DMS153 (cell line): ENCODE measurements at places on chromosomes 6 and 20.

GRCh38 chr6:82040405-82041221 is 206.9 kb downstream of the IBTK start:
- peak; percentile 34 for DNase-seq

DNA sequence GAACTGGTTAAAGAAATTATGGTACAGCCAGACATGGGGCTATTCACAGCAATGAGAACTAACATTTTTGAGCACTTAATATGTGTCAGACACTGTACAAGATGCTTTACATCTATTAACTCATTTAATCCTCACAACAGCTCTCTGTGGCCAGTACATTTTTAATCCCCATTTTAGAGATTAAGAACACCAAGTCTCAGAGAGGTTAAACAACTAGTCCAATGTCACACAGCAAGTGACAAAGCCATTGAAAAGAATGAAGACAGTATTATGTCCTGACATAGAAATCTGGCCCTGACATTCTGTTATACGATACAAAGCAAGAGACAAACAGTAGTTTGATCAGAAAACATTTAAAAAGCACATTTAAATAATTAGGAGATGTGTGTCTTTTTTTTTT is 3.8 kb upstream of the CSNK2A1 start:
- no peak for DNase-seq

- DNase-seq, result no peak
Observed at GRCh38 chr6:42440027-42440426, 11.7 kb downstream of the TRERF1 start.

GRCh38 chr6:41186031-41186562 is 14.9 kb downstream of the TREML2 start:
- no peak for DNase-seq

- DNase-seq, result no peak
Observed at GRCh38 chr6:89667872-89668556, 29.5 kb upstream of the LYRM2 start.

GRCh38 chr20:10665027-10665561 is 8.7 kb downstream of the JAG1 start:
- no peak for DNase-seq

DNA sequence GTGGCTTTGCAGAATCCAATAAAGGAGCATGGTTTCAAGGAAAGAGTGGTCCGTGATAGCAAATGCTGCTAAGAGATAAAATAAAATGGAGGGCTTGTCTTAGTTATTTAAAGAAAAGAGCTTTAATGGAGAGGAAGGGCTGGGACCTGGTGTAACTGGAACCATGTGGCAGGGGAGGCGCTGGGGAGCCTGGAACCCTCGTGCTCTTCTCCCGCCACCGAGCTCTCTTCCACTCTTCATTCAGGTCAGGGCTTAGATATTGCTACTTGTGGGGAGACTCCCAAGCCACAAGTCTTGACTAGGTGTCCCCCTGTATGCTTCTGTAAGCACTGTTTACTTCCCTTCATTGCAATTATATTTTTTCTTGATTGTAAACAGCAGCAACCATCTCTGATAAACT is 15.2 kb upstream of the ARFGEF3 start:
- no peak for DNase-seq

DNA sequence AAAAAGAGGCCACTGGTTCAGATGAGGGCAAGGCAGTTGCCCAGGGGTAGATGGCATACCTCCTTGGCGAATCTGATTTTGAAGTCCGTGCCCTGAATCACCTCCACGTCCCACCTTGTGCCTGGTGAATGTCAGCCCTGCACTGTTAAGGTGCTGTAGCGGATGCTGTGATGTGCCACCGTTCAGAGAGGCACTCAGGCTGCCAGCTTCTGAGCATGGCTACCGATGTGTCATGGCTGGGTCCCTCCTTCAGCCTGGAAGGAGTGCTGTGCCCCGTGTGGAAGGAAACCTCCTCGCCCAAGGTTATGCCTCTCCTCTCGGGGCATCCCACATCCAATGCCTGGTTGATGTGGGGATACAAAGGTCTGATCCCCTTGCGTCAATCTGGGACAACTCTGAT is 43.6 kb downstream of the UST start:
- no peak for DNase-seq

GRCh38 chr20:1879369-1879768 is 15.8 kb upstream of the SIRPA start:
- no peak for DNase-seq

- DNase-seq, result no peak
Observed at GRCh38 chr6:152034631-152035030, 227.1 kb downstream of the ESR1 start.

GRCh38 chr6:156126535-156126934 is 650.6 kb upstream of the ARID1B start:
- DNase-seq, result no peak

- no peak for DNase-seq
Observed at GRCh38 chr6:175680-176079, 116.6 kb upstream of the DUSP22 start.

GRCh38 chr6:87628881-87629280 is 38.9 kb downstream of the ORC3 start:
- no peak for DNase-seq

DNA sequence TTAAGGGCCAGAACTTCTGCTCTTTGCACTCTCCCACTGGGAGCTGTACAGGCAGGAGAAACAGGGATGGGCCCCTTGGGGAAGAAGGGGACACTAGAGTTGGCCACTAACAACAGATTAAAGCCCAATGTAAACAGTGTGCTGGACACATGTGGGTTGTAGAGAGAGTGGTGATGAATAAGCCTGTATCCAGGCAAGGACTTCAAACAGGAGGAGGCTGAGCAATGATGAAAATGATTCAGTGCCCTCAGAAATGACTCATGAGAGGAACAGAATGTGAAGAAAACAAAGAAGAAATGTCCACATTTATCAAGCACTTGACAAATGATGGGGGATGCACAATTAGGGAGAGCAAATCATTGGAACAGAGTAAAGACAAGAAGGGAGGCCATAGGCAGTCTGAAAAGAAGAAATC is 242.3 kb downstream of the TBX18 start:
- DNase-seq, result no peak

DNA sequence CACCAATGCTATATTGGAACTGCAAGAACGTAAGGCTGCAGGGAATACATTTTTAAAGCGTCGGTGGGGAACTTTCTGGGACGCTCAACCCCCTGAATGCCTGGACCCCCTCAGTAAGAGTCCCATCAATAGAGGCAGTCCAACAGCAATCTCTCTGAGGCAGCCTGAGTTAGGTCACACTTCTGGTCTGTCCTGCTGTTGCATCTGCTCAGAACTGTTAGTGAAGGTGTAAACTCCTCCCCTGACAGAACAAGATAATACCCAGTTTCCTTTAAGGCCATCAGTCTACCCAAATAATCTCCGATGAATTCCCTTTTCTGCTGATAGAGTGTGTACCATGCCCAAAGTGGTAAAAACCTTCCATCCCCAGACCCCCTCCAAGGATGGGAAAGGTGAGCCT is 1.1 kb upstream of the RNGTT start:
- no peak for DNase-seq

DNA sequence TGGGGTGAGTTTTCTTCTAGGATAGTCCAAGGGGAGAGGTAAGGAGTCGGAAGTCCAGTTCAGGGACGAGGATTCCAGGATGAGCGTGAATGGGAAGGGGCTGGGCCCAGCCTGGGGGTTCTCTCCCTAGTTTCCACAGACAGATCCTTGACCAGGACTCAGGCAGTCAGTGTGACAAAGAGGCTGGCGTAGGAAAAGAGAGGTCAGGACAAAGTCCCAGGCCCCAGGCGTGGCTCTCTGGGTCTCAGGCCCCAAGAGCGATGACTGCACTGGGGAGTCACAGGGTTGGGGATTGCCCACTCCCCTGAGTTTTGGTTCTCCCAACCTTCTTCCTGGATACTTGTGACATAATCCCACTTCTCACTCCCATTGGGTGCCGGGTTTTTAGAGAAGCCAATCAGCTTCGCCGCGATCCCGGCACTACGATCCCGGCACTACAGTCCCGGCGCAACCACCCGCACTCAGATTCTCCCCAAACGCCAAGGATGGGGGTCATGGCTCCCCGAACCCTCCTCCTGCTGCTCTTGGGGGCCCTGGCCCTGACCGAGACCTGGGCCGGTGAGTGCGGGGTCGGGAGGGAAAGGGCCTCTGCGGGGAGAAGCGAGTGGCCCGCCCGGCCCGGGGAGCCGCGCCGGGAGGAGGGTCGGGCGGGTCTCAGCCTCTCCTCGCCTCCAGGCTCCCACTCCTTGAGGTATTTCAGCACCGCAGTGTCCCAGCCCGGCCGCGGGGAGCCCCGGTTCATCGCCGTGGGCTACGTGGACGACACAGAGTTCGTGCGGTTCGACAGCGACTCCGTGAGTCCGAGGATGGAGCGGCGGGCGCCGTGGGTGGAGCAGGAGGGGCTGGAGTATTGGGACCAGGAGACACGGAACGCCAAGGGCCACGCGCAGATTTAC is 46.2 kb upstream of the TRIM26 start:
- DNase-seq, result peak; percentile 52

GRCh38 chr6:125593746-125594145 is 155.7 kb upstream of the HEY2 start:
- no peak for DNase-seq

DNA sequence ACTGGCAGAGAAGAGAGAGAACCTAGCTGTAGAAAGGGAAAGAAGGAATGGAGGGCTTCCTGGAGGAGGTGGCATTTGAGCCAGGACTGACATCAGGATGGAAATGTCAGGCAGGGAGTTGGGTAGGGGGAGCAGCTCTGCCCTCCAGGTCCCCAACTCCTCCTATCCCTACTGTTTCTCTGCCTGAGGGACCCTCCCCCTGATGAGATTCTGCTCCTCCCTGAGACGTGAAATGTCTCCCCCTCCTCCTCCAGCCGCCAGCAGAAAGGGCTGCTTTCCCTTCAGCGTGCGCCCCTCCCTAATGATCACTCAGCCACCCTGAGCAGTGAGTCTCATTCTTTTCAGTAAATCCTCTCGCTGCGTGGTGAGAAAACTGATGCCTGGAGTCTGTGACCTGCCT is 40.6 kb downstream of the HLA-DPB1 start:
- no peak for DNase-seq

- no peak for DNase-seq
Observed at GRCh38 chr6:143141442-143141841, 80.8 kb downstream of the AIG1 start.

DNA sequence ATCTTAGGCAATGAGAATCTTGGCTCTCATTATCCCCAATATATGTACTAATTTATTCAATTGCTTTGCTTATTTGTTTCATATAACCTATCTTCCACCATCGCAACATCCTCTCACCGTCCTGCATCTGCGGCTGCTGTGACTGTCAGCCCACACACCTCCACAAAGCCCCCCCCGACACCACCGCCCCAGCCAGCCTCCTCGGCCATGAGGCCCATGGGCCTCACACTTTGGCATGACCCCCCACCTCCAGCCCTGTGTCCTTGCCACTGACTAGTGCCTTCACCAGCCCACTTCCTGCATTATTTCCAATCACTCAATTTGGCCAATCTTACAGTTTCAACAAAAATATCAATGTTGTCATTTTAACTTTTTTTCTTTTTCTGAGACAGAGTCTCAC is 60.7 kb upstream of the TOX2 start:
- DNase-seq, result no peak

DNA sequence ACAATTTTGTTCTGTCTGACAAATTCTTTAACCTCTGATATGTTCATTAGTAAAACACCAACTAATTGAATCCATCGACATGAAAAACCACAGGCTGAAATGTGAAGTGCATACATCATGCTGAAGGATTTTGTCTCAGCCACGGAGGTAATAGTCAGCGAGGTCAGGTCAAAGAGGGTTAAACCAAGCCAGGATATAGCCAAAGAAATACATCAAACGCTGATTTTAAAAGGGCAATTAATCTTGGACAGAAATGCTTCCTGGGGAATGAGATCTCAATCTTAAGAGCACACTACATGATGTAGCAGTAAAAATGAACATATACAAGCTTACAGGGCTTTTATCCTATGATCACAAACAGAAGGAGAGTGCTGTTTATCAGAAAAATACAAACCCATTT is 106.7 kb downstream of the PRDM1 start:
- DNase-seq, result no peak

- no peak for DNase-seq
Observed at GRCh38 chr6:102015431-102015830, 621.9 kb downstream of the GRIK2 start.

- no peak for DNase-seq
Observed at GRCh38 chr6:151325075-151326050, 66.0 kb downstream of the ZBTB2 start.

DNA sequence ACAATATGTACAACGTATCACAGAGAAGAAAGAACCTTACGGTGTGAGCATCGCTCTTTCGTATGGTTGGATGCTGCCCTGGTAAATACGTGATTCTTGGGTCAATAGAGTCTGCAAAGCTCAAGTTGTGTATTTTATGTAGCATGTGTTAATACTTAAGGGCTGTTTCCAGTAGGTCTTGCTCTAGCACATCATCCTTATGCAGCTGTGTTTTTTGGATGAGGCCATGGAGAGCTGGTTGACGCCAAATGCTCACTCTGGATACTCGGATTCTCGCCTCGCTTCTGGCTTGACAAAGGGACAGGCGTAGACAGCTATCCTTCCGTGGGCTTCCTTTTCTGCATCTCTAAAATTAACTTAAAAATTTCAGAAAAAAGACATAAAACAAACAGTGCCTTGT is 38.9 kb downstream of the SNRNP48 start:
- no peak for DNase-seq

DNA sequence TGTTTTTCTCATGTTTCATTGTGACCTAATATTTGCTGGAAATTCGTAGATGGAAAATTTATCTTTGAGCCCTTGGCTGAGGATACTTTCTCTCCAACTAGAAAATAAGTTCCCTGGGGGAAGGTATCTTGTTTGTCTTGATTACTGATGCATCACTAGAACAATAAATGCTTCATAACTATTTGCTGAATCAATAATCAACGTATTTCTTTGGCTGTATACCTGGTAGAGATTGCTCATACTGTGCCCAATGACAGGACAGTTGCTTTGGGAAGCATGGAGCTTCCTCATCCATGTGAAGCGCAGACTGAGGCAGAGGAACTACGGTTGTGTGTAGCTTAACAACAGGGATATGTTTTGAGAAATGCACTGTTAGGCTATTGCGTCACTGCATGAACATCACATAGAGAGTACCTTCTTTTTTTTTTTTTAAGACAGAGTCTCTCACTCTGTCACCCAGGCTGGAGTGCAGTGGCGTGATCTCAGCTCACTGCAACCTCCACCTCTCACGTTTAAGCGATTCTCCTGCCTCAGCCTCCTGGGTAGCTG is 34.2 kb upstream of the RPN2 start:
- no peak for DNase-seq

GRCh38 chr20:13274275-13274861 is 53.3 kb downstream of the ISM1 start:
- no peak for DNase-seq

DNA sequence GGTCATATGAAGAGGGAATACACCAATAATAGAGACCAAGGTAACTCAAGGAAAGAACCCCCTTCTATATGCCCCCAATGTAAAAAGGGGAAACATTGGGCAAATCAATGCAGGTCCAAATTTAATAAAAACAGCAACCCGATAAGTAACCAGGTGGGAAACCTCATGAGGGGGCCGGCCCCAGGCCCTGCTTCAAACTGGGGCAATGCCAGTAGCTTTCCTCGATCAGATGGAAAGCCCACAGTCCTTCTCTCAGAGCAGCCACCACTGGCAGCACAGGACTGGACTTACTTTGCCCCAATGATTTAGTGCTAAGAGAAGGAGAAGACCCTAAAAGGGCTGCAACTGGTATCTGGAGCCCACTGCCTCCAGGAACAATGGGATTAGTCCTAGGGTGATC is 65.6 kb upstream of the ASCC3 start:
- no peak for DNase-seq
